Uterus (tissue), 4 donors: ENCODE measurements at places on chromosomes 13 and 19.
A peak's percentile ranks its signal among the peaks of the same experiment; 100 is the strongest.

GRCh38 chr19:13712767-13713201 is 51.5 kb upstream of the MRI1 start:
- no peaks in the 10 kb centered on the region for H3K27me3 ChIP-seq
- H3K4me3 ChIP-seq: no peak overlapping the region
- no peaks in the 10 kb centered on the region for H3K36me3 ChIP-seq
- DNase-seq: no peak

DNA sequence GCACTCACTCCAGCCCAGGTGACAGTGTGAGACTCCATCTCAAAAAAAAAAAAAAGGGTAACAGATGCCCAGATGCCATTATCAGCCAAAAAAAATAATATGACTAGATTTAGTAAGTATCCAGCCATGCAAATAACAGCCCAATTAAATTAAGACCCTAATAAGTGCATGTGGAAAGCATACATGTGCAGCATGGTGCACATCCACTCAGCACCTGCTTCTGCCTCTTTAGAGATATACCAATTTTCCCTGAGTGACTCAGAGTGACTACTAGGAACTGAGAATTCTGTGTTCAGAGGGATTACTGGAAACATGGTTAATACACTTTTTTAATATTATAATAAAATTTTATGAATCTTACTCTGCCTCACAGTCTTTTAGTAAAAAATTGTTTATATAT is 29.8 kb upstream of the ZNF675 start:
- no peak overlapping the region for H3K27ac ChIP-seq
- no peaks in the 10 kb centered on the region for H3K4me1 ChIP-seq
- no peaks in the 10 kb centered on the region for H3K27me3 ChIP-seq

GRCh38 chr13:111202156-111202621 is 87.1 kb downstream of the ARHGEF7 start:
- peaks cover 15% of the 10 kb centered on the region for H3K4me1 ChIP-seq
- no peaks in the 10 kb centered on the region for H3K27me3 ChIP-seq
- H3K4me3 ChIP-seq: no peak overlapping the region
- H3K36me3 ChIP-seq: no peaks in the 10 kb centered on the region

- H3K4me3 ChIP-seq: peak within 1 kb of the TSS; percentile 98
- H3K27me3 ChIP-seq: no peaks in the 10 kb centered on the region
- H3K4me1 ChIP-seq: no peaks in the 10 kb centered on the region
These were observed at the start of gene DAZAP1 for GRCh38 chr19:1407528-1408299. TSS of gene DAZAP1 (plus strand) at chr19:1407586. CDS start at chr19:1407774, 188 bp downstream.

- no peak overlapping the region for H3K4me3 ChIP-seq
- no peaks in the 10 kb centered on the region for H3K36me3 ChIP-seq
- no peak for DNase-seq
- H3K4me1 ChIP-seq: no peaks in the 10 kb centered on the region
- H3K27me3 ChIP-seq: no peaks in the 10 kb centered on the region
- H3K27ac ChIP-seq: no peak overlapping the region
These were observed 13.3 kb upstream of the FGF9 start for GRCh38 chr13:21657538-21657937.
